ENCODE measurements at places on chromosomes 7 and 10.
A peak's percentile ranks its signal among the peaks of the same experiment; 100 is the strongest.

GRCh38 chr7:132318352-132319318 lies 257.6 kb downstream of the PLXNA4 start:
- peak; percentile 64 for DNase-seq

DNA sequence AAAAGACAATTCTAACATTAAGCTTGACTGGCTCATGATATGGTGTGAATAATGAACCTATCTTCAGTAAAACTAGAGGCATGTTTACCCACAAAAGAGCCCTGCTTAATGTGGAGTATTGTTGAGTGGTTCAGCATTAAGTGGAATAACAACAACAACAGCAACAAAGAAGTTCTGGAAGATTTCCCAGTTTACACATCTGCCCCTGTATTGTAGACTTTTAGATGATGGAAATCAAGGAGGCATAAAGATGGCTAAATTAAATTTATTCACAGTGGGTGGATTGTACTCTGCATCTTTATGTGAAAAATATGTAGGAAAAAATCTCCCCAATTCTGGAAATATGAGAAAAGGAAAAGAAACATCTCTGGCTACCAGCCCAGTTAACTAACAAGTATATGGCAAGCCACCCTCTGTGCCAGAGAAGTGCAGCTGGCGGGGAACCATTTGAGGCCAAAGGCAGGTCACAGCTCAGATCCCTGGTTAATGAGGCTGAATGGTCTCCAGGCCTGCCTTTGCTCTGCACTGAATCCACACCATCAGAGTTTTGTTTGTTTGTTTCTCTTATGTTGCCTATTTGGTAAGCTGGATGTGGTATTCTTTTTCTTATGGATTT lies 186.0 kb downstream of the SEMA3D start:
- DNase-seq: no peak

GRCh38 chr7:143410521-143411004 lies 1.9 kb upstream of the EPHA1 start:
- DNase-seq: no peak

DNA sequence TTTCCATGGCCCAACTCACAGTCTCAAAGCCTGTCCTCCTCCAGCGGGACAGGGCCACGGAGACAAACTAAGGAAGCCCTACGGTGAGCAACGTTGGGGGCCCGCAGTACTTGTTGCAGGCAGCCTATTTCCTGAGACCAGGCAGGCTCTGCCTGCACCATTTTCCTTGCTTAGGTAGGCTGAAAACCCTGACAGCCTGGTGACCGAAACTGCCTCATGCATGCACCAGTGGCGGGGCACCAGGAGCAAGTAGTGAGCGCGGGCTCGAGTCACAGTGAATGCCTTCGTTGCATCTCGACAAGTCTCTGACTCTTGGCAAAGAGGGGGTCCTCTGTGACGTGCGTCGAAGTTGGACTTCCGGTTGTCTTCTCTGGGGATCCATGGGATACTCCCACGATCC lies 23.3 kb upstream of the ZNF273 start:
- no peak for DNase-seq

GRCh38 chr10:126910798-126911197 lies 5.6 kb downstream of the DOCK1 start:
- DNase-seq: no peak

DNA sequence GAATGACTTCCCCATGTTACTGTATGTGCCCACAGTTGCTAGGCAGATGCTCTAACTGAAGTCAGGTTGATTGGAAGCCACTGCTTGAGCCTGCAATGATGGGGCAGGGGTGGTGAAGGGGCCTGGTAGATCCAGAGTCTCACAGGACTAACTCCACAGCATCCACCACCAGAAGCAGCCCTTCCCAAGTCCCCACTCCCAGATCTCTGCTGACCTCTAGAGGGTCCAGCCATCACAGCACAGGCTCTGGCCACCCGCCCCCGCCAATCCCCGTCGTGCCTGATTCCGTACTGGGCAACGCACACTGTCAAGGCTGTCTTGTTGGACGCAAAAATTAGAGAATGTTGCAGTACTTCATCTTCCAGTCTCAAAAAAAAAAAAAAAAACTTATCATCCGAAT lies 136.8 kb upstream of the PDE1C start:
- DNase-seq: no peak

GRCh38 chr7:2141651-2142050 lies 91.1 kb downstream of the MAD1L1 start:
- DNase-seq: no peak

GRCh38 chr10:27912231-27912630 lies 86.6 kb downstream of the ODAD2 start:
- DNase-seq: no peak

DNA sequence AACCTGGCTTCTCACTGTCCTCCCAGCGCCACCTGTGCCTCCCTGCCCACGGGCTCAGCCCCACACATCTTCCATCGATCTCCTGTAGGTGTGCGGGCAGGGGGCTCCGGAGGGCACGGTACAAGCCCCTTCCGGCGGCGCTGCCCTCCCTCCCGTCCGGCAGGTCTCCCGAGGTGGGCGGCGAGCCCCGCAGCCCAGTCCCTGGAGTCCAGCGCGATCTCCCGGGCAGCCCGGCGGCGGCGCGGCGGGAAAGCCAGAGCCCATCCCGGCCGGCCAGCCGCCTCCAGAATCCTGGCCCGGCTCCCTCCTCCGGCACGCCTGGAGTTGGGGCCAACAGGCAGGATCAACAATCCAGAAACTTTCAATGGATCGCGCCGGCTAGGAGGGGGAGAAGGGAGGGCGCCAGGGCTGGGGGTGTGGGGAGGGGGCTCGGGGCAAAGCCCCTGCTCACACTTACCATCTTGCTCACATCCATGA lies 100.1 kb downstream of the HIP1 start:
- no peak for DNase-seq

DNA sequence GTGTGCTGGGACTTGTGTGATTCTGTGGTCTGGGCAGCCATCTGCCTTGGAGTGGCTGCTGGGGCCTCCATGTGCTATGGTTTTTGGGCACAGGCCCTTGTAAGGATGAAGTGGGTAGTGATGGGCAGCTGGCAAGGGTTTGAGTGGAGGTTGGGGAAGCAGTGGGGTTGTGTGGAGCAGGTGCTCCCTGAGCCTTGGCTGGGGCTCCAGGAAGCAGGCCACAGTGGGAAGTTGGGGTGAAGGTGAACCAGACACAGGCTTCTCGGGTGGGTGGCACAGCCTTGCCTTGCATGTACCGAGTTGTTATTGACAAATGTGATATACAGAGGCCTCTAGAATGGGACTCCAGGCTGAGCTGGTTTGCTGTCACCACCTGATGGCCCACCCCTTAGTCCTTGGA lies 82.3 kb downstream of the ADCY1 start:
- DNase-seq: no peak

DNA sequence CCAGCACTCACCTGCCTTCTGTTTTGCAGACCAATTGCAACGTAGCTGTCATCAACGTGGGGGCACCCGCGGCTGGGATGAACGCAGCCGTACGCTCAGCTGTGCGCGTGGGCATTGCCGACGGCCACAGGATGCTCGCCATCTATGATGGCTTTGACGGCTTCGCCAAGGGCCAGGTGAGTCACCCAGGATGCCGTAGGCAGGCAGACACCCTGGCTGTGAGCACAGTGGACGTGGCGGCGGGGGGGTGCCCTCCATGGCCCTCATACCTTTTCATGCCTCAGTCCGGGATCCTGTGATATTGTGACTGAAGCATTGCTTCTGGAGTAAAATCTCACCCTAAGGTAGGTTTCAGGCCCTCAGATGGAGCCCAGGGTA lies 46.0 kb downstream of the PFKP start:
- DNase-seq: no peak

GRCh38 chr10:123988694-123989093 lies 97.1 kb upstream of the CPXM2 start:
- no peak for DNase-seq

- no peak for DNase-seq
Measured at GRCh38 chr10:61869041-61869675, 32.3 kb upstream of the ARID5B start.

GRCh38 chr10:28948046-28948445 lies 270.7 kb downstream of the BAMBI start:
- no peak for DNase-seq

DNA sequence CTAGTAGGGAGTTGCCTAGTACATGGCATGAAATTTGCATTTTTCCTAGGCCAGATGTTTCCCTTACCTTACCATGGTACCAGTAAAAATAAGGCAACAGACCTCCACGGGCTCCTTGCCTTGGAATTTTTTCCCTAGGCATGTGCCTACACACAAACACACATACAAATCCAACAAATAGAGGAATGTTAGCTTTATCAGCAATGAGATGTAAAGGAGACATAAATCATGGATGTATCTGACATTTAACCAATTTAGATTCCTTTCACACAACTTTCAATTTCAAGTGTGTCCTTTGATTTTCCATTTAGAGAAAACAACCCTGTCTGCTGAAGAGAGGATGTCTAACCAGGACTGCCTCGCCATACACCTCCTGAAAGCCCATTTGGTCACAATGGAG lies 209.7 kb upstream of the SP4 start:
- no peak for DNase-seq

GRCh38 chr10:5418584-5418983 lies 6.2 kb downstream of the NET1 start:
- DNase-seq: no peak

GRCh38 chr7:12570534-12571461 lies at the start of gene SCIN:
Gene SCIN (plus strand): TSS chr7:12570720. CDS start chr7:12570787, 67 bp downstream.
- DNase-seq: no peak

GRCh38 chr7:147245274-147245673 lies 1128.7 kb downstream of the CNTNAP2 start:
- no peak for DNase-seq

GRCh38 chr7:151113344-151114150 lies 27.3 kb downstream of the AGAP3 start:
- DNase-seq: no peak

DNA sequence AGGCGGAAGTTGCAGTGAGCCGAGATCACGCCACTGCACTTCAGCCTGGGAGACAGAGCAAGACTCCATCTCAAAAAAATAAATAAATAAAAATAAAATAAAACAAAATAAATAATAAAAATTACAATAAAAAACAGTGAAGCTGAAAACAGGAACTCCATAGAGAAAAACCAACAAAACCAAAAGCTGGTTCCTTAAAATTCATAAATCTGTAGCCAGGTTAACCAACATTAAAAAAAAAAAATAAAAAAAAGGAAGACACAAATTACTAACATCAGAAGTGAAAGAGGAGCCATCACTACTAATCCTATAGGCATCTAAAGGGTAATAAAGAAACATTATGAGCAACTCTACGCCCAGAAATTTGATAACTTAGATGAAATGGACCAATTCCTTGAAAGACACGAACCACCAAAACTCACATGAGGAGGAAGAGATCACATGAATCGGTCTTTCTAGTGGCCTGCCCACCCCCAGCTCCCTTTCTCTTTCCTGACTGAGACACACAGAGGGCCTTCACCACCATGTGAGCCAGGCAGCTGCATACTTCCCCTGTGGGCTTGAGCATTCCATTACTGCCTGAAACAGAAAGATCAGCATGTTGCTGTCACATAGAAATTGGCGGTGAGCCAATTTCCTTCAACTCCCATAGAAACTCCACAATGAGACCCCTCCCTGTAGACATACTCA lies 208.7 kb downstream of the MAD1L1 start:
- DNase-seq: no peak

GRCh38 chr10:7239312-7239985 lies 171.4 kb downstream of the SFMBT2 start:
- no peak for DNase-seq

GRCh38 chr7:112215787-112216186 lies 9.3 kb downstream of the ZNF277 start:
- DNase-seq: no peak

DNA sequence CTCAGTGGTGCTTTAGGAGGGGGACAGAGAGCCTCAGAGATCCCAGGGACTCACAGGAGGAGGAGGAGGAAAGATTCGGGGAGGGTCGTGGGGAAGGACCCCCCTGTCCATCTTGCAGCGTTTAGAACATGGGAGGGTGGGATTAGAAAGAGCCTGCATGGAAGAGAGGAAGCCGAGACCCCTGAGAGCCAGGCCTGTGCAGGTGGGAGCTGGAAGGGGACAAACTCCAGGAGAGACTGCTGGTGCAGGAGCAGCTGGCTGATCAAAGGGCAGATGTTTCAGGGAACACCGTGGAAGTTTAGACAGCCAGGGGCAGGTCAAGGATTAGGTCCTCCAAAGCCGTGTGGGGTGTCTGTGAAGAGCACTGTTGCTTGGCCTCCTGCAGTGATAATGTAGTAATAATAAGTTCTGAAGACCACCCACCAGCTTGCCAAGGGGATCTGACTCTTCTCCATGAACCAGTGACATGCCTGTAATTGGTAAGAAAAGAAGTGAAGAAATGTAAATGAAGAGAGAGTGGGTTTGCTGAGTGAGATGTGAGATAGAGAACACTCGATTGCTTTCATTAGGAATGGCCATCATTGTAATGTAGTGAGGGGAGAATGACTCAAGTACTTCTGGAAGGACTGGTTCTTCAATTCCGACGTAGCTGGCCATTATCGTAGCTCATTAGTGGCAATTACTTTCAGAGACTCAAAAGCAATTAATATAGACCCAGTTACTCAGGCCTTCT lies 425.6 kb downstream of the PAXIP1 start:
- no peak for DNase-seq

- DNase-seq: no peak
Measured at GRCh38 chr10:118570591-118570990, 24.9 kb downstream of the PRLHR start.

- DNase-seq: no peak
Measured at GRCh38 chr7:42694894-42695507, 216.9 kb downstream of the C7orf25 start.

DNA sequence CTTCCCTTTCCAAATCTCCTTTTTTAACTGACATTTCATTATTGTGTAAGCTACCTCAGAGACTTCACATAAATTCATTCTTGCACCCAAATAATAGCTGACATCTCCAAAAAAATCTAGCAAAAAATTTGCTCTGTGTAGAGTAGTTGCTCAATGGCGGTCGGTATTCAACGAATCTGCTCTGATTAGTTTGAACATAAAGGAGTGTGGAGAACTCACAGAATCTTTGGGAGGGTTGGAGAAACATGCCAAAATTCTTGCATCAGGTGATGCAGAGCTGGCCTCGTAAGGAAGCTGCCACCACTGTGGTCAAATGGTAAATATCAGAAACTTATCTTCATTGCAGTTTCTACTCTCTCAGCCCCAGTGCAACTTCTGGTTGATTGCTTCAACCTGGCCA lies 201.2 kb upstream of the MDFIC start:
- no peak for DNase-seq

DNA sequence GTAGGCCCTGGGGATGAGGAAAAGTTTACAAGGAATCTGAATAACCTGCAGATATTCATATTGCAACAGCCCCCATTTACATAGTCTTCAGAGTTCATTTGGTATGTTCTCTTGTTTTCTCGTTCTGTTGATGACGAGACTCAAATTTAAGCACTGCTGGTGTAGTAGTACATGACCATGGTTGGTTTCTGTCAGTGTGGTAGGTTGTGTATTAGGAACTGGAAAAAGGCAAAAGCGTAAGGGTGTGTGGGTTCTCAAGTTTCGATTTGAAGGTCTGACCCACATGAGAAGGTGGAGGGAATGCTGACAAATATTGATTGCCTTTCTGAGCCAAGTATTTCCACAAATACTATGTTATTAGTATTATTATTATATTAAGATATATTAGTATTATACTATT lies 151.7 kb downstream of the AUTS2 start:
- DNase-seq: no peak

DNA sequence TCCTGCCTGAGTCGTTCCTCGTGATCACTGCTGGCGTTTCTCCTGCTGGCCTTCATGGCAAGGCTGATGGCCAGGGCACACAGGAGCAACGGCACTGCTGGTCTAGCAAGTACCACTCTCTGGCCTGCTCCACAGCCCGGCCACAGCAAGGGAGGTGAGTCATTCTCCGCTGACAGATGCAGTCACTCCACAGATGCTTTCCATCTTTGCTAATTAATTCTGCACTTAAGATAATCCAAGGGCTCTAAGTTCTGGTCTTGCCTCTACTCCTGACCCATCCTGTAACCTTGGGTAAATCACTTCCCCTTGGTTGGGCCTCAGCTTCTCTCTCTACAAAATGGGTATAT lies 244.4 kb downstream of the RPS24 start:
- DNase-seq: no peak

All from stimulated activated CD8-positive, alpha-beta memory T cell treated with anti-CD3 and anti-CD28 coated beads, Interleukin-7, amount 100 ng/mL, for 4 hours (primary cell).